ENCODE measurements at places on chromosomes 3 and 15.
A peak's percentile ranks its signal among the peaks of the same experiment; 100 is the strongest.

GRCh38 chr15:69593981-69594966 is 141.7 kb downstream of the RPLP1 start:
- DNase-seq = peak; percentile 71

DNA sequence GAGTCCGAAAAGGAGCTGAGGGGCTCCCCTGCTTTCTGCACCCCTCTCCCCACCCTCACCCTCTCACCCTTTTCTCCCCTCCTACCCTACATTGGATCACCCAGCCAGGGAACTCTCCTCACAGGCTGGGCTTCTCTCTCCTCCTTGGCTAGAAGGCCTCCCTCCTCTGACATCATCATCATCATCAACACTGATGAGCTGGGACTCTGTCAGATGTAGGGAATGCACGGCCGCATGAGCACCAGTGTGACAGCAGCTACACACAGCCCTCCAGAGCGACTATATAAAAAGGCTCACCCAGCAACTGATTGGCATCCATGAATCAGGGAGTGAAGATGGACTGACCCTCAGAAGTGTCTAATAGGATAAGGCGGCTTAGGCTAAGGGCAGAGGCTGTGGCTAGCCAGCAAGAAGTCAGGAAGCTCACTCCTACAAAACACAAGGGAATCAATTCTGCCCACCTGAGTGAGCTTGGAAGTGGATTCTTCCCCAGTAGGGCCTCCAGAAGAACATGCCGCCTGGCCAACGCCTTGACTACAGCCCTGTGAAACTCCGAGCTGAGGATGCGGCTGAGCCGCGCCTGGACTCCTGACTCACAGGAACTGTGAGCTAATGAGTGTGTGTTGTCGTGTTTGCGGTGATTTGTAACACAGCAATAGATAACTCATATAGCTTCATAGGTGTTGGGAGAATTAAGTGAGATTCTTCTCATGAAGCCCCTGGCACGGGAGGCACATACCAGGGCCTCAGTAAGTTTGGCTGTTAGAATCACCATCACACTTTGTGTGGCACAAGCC is 147.6 kb downstream of the FAM43A start:
- DNase-seq = no peak

- no peak for DNase-seq
Measured at GRCh38 chr3:73259291-73259690, 197.8 kb downstream of the EBLN2 start.

DNA sequence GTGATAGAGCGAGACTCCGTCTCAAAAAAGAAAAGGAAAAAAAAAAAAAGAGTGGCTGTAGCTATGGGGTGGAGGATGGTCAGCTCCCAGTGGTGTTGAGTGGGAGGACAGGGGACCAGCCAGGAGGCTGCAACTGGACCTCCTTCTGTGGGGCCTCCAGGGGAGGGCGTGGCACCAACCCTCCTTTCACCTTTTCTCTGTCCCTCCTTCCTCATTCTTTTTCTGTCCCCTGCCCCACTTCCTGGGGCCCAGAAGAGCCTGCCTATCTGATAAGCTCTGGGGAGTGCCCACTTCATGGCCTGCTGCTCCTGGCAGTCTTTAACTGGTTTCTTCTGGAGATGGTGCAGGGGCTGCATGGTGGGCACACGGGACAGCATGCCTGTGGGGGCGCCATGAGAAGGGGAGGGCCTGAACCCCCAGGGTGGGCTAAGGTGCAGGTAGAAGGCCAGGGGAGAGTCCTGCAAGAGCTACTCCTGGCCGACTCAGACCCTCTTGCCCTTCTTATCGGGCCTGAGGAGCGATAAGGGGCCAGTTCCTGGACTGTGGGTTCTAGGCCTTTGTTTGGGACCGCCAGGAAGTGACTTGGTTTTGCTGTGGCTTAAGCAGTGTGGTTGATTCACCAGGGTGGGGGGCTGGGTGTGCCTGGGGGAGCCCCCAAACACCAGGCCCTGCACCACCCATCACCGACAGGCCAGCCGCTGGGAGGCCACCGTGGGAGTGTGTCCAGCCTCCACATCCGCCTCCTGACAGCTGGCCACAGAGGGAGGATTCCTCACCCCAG is 49.4 kb upstream of the FLNB start:
- peak; percentile 31 for DNase-seq

GRCh38 chr15:90904746-90905145 is 1.6 kb downstream of the MAN2A2 start:
- DNase-seq = no peak

- peak; percentile 49 for DNase-seq
Measured at GRCh38 chr15:75811626-75812025, 31.6 kb upstream of the UBE2Q2 start.

DNA sequence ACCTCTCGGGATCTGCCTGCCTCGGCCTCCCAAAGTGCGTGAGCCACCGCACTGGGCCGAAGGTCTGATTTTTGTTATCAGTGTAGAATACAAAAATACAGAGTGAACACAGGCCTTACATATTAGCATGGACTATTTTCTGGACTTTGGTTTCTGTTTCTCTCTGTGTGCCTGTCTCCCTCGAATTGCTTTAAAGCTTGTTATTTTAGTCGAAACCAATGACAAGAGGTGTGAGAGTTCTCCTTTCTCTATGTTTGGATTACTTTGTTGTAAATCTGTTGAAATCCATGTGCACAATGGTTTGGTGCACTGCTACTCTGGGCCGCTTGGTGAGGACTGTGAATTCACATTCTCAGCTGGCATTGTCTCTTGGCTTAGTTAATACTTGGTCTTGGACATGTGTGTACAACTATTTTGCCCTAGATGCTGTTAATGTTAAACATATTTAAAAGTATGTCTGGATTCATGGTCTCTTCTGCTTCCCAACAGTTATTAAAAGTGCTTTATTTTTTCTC is 23.9 kb downstream of the MED12L start:
- no peak for DNase-seq

DNA sequence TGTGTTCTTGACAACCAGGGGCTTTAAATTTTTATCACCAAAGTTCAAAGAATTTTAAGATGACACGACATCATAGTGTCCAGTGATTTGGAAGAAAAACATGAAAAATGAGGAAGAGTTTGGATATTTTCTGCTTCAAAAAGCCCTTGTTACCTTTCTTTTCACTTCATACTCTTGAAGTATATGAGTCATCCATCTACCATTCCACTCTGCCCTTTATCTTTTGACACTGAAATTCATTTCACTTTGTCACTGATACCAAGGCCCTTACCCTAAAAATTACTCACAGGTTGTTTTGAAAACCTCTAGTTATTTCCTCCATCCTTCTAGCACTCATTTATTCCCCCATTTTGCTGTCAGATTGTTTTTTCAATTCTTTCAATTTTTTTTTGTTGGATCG is 42.7 kb downstream of the OR5H15 start:
- DNase-seq = no peak

- no peak for DNase-seq
Measured at GRCh38 chr15:53129121-53129904, 339.2 kb upstream of the ONECUT1 start.

GRCh38 chr3:14721126-14721864 is 46.4 kb downstream of the C3orf20 start:
- DNase-seq = no peak

DNA sequence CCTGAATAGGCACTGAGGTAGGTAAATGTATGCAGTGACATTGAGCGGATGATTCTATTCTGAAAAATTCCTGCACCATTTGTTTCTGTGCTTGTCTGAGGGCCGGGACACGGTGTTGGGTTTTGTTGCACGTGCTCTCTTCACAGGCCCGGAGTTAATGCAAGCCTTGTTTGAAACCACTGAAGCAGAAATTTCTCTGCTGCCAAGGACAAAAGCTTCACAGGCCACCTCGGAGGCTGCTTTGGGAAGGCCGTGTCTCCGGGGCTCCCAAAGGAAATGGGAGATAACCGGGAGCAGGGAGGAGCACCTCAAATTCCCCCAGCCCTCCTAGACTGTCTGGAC is 179.4 kb downstream of the OPA1 start:
- DNase-seq = no peak

Measured in myocyte (in vitro differentiated cells).